ENCODE measurements at places on chromosomes 3 and 15.

- DNase-seq, result no peak
These were observed 456 bp upstream of the C15orf61 start for GRCh38 chr15:67520321-67521028.

DNA sequence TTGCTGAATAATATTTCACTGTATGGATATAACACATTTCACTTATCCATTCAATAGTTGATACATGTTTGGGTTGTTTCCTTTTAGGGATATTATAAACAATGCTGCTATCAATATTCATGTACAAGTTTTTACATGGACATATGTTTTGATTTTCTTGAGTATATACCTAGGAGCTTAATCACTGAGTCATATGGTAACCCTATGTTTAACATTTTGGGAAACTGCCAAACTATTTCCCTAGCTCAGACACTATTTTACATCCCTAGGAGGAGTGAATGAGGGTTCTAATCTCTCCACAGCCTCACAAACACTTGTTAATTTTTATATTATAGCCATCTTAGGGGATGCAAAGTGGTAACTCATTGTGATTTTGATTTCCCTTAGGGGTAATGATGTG lies 66.0 kb downstream of the GPR156 start:
- no peak for DNase-seq

DNA sequence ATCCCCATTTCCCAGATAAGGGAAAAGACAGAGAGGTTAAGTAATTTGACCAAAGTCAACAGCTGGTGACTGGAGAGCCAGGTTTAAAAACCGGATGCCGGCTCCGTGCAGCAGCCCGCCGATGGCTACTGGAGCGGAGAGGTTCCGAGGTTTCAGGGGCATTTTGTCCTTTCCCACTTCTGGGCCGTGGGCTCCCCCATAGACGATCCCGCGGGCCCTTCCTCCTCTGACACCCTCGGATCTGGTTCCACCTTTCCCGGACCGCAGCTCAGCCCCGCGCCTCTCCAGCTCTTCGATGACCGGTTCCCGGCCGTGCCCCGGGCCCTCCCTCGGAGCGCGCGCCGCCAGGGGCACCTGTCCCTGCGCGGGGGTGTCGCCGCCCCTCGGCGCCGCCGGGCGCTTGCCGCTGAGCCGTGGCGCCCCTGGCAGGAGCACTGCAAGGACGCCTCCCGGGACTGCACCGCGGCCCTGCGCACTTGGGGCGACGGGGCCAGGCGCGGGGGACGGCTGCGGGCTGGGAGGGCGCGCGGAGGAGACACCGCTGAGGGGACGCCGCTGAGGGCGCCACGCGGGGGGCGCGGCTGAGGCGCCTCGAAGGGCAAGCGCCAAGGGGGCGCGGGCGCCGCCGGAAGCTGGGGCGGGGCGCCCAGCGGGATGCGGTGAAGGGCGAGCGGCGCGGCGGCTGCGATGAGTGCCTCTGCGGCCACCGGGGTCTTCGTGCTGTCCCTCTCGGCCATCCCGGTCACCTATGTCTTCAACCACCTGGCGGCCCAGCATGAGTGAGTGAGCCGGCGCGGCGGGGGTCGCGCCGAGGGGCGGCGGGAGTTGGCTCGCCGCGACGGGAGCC lies at the start of gene TM6SF1:
TM6SF1 (plus strand) TSS at position 652 of the 847 bp plus-strand sequence; CDS start at position 688, 36 bp downstream.
- no peak for DNase-seq

DNA sequence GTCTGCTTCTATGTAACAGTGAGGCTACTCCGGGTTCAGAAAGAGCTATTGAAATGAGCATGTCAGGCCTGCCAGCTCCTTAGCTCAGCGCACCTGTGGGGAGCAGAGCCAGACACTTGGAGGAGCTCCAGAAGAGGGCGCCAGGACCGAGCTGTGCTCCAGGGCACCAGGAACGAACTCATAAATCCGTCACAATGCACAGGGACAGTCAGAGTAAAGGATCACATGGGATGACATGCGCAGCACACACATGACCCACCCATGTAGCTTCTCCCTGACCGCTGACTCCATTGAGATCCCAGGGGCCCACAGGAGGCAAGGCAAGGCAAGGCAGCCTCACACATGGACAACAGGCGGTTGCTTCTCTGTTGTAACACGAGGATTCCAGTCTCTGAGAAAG lies 26.0 kb upstream of the GNB5 start:
- DNase-seq, result no peak

DNA sequence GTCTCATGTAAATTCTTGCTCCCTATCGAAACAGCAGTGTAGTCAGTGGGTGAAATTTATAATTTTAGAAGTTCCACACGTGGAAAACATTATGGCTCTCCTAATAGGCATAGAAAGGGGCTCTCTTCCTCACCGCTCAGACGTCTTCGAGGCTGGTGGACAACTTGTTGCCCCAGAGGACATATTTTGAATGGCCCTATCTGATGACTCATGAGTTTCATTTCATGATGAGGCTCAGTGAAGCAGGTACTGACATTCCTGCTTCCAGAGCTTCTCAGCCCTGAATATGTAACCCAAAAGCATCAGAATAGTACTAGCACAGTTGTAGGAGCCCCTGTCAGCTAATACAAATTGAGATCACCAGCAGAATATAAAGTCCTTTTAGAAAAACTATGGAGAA lies 117.9 kb downstream of the HERC1 start:
- no peak for DNase-seq

GRCh38 chr3:136332776-136333175 lies 82.6 kb downstream of the PCCB start:
- no peak for DNase-seq

DNA sequence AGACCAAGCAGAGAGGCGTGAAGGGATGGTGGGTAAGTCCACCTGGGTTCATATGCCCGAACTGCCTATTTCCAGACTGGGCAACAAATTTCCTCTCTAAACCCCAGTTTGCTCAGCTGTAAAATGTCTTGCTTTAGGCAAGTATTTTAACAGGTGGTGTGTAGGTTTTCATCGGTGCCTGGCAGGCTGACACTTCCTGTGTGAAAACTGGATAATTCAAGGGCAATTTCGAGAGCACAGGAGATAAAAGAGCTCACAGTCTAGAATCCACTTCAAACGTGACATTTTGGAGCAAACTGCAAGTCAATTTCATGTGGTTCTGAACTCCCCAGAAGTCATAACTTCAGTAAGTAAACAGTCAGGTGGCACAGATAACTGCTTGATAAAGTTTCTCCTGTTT lies 112.2 kb downstream of the OXNAD1 start:
- no peak for DNase-seq

DNA sequence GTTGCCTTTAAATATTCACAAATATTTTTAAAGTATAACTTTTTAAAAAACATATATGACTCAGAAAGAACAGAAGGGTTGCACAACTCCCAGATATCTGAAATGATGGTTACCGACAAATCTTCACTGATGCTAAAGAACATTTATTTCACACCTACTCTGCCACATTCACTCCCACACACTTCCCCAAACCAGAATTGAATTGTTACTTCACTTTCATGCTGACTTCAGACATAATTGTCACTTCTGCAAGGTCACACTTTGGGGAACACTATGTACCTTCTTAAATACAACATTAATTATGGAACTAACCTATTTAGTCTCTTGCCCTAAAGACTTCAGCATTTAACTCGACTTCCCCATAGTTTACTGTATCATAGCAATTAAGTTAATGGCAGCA lies 795.1 kb downstream of the FHIT start:
- DNase-seq, result no peak

GRCh38 chr3:167829071-167829470 lies 93.5 kb downstream of the SERPINI1 start:
- DNase-seq, result no peak

- no peak for DNase-seq
These were observed 5.1 kb downstream of the CHRD start for GRCh38 chr3:184384856-184385422.

DNA sequence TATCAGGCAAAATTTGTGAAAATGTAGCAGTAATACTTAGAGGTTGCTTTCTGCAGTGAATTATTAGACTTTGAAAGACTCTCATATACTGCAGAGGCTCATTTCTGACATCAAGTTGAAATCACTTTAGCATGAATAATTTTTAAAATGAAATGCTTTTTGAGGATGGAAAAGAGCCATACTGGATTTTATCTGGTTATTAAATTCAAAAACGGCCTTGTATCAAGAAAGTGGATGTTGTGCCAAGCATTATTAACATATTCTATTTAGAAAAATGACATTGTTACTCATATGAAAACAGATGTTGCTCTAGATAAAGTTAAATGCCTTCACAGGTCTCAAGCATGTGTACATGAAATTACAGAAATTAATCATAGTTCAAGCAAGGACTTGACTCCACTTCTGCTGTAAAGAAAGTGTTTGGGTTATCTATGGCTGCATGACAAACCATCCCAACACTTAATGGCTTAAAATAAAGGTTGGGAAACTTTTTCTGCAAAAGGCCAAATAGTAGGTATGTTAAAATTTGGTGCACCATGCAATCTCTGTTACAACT lies 64.5 kb upstream of the ZNF280D start:
- DNase-seq, result no peak

- no peak for DNase-seq
These were observed 93.8 kb downstream of the DUT start for GRCh38 chr15:48425051-48425450.

GRCh38 chr3:195546130-195546560 lies 3.0 kb upstream of the PPP1R2 start:
- DNase-seq, result no peak

- DNase-seq, result no peak
These were observed 364.2 kb downstream of the RBMS3 start for GRCh38 chr3:29644956-29645636.

- DNase-seq, result no peak
These were observed 335.9 kb upstream of the WNT5A start for GRCh38 chr3:55823001-55823400.

GRCh38 chr15:42782716-42783115 lies 45.8 kb upstream of the CDAN1 start:
- no peak for DNase-seq

DNA sequence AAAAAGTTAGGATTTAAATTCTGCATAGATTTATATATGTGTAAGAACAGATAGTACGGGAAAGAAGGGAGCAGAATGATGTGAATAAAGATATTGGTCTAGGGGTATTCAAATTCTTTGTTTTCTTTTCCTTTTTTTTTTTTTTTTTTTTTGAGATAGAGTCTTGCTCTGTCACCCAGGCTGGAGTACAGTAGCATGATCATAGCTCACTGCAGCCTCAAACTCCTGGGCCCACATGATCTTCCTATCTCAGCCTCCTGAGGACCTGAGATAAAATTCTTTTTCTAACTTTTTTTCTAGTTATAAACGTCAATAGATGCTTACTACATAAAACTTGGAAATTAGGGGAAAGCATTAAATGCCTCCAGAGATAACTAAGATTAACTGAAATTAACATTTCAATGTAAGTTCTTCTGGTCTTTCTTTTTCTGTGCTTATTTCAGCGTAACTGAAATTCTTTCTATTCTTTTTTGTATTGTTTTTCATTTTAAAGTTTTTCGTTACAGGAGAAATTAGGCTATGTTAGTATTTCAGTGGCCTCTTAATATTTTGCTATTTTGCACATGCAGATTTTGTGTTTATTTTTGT lies 29.2 kb downstream of the UBE2Q2 start:
- DNase-seq, result no peak

- DNase-seq, result no peak
These were observed 103.1 kb downstream of the OTOL1 start for GRCh38 chr3:161599697-161600096.

DNA sequence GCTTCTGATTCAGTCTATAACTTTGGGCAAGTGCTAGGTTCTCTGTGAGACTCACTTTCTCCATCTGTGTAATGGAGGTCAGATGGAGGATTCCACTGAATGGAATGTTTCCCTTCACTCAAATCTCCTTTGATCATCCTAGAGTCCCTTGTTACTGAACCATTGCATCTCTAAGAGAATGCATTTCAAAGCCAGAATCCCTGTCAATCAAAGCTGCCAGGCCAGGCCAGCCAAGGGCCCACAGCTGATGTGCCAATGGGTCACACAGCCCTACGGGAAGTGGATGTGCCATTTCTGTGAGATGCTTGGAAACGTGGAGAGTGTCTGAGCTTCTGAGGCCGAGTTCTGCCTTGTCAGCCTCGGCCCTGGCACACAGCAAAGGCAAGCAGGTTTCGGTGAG lies 32.4 kb downstream of the SCN5A start:
- no peak for DNase-seq

- DNase-seq, result no peak
These were observed 66.2 kb downstream of the NMNAT3 start for GRCh38 chr3:139611528-139611927.

DNA sequence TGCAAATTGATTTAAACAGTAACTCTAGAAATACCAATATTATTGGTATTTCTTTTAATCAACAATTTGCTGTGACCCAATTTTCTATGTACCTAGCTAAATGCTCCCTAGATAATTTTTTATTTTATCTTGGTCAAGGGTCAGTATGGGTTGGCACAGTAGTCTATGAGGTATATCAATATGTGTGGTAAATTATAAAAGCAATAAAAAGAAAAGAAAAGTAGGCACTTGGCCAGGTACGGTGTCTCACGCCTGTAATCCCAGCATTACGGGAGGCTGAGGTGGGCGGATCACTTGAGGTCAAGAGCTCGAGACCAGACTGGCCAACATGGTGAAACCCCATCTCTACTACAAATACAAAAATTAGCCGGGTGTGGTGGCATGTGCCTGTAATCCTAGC lies 34.0 kb upstream of the STIMATE start:
- DNase-seq, result no peak

- DNase-seq, result no peak
These were observed 54.5 kb downstream of the CACNA2D2 start for GRCh38 chr3:50448752-50449539.

DNA sequence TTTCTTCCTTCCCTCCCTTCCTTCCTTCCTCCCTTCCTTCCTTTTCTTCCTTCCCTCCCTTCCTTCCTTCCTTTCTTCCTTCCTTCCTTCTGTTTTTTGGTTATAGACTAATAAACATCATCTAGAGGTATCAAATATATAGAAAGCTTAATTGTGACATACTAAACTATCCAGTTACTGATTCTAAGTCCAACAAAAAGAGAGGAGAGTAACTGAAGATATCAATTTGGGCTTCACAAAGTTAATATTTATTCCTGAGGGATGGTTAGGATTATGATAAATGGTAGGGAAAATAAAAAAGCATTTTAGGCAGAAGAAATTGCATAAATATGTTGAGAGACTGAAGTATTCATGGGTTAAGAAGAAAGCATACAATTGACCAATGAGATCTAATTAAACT lies 7.8 kb upstream of the CLDN16 start:
- DNase-seq, result no peak
